ENCODE measurements at places on chromosomes 2 and 18.

DNA sequence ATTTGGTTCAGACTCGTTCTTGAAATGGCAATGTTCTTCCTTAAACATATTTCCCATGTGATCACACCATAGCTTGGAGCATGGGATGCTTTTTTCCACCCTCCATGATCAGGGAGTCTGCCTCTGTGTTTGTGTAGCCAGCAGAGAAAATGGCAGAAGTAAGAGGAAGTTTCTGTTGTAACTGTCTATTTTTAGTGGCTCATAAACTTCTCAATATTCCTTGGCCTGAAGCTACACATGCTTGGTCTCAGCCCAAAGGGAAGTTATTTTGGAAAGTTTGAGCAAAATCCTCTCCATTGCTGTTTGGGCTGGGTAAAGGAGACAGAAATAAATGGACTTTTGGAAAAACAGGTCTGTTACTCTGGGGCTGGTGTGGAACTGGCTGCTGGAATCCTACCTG lies 33.4 kb upstream of the ITGA6 start:
- DNase-seq = no peak

DNA sequence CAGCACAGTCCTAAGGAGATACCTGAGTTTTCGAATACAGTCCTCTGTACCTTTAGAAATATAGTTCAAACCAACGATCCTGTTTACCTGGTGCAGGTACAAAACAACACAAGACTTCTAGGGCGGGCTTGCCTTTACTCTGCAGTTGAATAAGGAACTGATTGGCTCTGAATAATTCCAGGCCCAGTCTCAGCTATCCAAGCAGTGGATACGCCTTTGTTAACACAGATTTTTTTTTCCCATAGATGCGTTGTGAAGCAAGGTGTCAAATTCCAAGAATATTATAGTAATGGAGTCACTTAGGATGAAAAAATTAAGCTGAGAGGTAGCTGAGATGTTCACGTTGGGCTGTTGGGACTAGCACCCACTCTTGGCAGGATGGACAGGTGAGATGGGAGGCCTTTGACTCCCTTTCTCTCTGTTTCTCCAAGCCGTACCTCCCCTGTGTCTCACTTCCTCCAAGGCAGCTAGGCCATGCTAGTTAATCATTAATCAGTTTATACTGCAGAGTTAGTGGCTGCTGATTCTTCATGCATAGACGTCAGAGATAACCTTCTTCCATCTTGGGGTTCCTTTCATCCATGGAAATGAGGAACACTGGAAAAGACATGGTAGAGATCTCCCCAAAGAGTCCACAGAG lies 380.8 kb upstream of the ACVR2A start:
- DNase-seq = no peak

- no peak for DNase-seq
Measured at GRCh38 chr2:180016937-180017336, 9.8 kb upstream of the CWC22 start.

DNA sequence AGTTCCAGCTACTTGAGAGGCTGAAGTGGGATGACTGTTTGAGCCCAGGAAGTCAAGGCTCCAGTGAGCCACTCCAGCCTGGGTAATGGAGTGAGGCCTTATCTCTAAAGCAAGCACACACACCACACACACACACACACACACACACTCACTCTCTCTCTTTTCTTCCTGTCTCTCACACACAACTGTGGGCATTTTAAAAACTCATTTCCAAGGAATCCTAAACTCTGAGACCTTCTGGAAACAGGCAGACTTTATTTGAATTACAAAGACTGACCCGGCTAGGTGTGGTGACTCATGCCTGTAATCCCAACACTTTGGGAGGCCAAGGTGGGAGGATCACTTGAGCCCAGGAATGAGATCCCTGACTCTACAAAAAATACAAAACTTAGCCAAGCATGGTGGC lies 21.3 kb downstream of the WDSUB1 start:
- DNase-seq = no peak

DNA sequence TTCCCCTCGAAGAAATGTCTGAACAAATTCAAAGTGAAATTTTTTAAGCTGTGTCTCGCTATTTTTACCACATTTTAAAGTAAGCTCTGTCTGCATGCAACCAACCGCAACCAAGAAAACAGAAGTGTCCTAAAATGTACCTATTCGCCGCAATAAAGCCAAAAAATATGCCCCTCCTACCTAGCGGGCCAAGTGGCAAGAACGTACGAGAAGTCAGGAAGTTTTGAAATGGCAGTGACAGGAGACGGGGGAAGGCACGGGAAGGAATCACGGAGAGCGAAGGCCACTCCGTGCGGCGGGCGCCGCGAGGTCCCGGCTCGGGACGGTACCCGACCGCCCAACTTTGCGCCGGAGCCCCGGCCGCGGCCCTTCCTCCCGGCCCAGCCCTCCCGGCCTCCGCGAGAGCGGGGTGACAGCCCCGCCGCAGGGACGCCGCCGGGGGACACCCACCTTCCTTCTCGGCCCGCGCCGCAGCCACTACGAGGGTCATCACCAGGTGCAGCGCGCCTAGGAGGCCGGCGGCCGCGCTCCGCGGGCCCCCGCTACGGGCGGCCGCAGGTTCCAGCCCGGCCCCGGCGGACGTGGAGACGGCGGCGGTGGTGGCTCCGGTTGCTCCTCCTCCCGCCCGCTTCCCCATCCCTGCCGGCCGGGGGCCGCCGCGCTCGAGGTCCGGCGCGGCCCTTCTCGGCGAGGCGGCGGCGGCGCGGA lies 568 bp downstream of the TMEM131 start:
- peak; percentile 34 for DNase-seq

- no peak for DNase-seq
Measured at GRCh38 chr2:99878581-99879350, 263.6 kb downstream of the AFF3 start.

GRCh38 chr2:190693533-190694232 lies 44.8 kb downstream of the NAB1 start:
- DNase-seq = no peak

- no peak for DNase-seq
Measured at GRCh38 chr18:57209713-57210106, 62.8 kb downstream of the BOD1L2 start.

DNA sequence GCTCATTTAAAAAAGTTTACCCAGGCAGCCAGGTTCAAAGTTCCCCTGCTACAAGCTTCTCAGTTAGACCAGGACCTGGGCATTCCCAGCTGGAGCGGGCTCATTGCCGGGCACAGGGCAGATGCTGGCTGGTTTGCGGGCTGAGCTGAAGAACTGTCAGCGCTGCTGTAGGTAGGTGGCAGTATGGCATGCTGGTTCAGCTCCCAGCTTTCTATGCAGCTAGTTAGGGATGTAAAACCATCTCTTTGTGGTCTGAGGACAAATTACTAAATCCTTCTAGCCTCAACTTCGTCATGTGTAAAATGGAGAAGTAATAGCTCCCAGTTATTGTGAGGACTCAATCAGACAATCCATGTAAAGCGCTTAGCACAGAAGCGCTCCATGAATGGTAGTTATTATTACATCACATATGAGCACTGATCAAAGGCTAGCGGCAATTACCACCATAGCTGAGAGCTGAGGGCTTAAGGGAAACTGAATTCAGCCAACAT lies 2.4 kb upstream of the LDLRAD4 start:
- no peak for DNase-seq

- DNase-seq = no peak
Measured at GRCh38 chr2:237171396-237171795, 85.7 kb downstream of the COPS8 start.

DNA sequence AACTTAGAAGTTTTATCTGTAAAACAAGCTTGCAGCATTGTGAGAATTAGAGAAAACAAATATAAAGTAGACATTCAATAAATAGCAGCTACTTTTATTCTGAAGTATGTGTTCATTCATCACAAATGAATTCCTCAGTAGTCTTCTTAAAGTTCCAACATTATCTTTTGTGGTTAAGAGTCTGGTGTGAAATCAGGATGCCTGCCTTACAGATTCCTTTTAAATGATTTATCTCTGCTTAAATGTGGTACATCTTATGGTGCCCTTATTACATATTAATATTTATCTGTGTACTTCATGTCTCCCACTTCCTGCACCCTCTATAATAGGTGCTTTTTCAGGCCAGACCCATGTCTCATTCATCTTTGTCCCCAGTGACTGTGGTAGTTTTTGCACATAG lies 595.0 kb downstream of the STK39 start:
- DNase-seq = no peak

DNA sequence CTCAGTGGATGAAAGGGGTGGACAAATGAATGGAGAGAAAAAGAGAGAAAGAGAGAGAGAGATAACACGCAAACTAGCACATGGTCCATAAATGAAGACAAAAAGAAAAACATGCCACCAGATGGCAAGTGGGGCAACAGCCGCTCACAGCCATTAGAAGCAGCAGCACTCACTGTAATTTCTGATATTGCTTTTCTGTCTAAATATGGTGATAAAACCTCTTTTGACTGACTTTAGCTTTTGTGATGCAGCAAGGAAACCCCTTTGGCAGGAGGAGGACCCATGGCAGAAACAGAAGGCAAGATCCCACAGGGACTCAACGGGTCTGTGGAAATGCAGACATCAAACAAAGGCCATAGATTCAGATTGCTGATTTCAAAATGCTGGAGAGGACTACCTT lies 88.0 kb upstream of the CDH20 start:
- no peak for DNase-seq

GRCh38 chr2:54341656-54342055 lies 85.6 kb upstream of the TSPYL6 start:
- DNase-seq = no peak

- no peak for DNase-seq
Measured at GRCh38 chr2:118014492-118014824, 588 bp upstream of the CCDC93 start.

- no peak for DNase-seq
Measured at GRCh38 chr18:57730146-57730545, 73.0 kb downstream of the ATP8B1 start.

DNA sequence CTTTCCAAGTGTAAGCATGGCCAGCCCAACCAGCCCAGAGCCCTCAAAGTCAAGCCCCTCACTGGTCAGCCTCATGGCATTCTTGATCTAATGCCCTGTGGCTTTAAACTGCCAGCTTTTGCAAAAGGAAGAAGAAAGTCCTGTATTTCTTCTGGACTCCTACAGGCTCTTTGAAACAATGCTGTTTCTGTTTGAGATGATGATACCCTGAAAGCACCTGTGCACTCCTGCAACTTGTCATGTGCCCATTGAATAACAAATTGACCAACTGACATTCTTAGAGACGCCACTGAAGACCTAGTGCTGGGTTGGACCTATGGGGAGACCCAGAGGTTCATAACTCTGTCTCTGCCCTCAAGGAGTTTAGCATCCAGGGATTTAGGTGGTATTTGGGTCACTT lies 82.0 kb upstream of the MSH2 start:
- no peak for DNase-seq

- DNase-seq = no peak
Measured at GRCh38 chr2:69847068-69847828, 17.8 kb downstream of the GMCL1 start.

DNA sequence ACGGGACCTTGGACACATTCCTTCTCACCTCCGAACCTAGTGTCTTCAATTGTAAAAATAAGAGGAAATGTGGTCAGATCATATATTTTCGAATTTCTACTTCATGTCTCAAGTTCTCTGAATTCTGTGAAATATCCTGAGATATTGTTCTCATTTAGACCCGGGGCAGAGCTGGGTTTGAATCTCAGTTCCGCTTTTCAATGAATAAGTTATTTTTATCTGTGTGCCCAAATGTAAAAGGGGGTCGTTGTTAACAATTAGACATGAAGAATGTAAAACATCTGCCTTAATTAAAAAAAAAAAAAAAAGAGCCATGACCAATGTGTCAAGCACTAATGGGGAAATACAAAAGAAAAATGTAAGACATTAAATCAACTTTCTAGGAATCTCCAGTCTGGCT lies 48.9 kb upstream of the BCL11A start:
- no peak for DNase-seq

- DNase-seq = no peak
Measured at GRCh38 chr18:49016648-49017539, 66.1 kb upstream of the SMAD7 start.

- DNase-seq = no peak
Measured at GRCh38 chr18:398935-399630, 101.4 kb downstream of the COLEC12 start.

- no peak for DNase-seq
Measured at GRCh38 chr18:55587418-55588110, 428 bp downstream of the TCF4 start.

- no peak for DNase-seq
Measured at GRCh38 chr2:73021371-73022010, 50.0 kb downstream of the SFXN5 start.

DNA sequence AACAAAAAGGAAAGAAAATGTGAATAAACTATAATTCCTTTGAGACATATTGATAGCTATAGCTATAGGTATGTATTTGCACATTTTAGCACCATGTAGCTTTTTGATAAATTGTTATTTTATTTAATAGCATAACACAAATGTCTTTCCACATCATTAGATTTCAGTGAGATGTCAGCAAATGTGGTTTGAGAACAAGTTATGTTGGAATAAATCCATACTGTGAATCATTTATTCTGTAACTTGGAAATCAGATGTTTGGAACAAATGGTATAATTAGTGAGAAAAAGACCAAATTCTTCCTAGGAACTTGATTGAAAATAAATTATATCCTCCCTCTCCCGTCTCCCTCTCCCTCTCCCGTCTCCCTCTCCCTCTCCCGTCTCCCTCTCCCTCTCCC lies 62.8 kb downstream of the NABP1 start:
- no peak for DNase-seq

DNA sequence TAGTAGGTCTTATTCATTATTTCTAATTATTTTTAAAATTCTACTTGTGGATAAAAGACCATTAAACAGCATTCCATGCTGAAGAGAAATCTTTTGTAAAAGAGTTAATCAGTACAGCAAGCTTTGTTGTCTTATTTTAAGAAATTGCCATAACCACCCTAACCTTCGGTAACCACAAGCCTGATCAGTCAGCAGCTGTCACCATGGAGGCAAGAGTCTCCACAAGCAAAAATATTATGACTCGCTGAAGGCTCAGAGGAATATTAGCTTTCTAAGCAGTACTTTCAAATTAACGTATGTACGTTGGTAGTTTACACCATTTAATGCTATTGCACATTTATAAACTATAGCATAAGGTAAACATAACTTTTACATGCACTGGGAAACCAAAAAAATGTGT lies 650.5 kb upstream of the LINC00305 start:
- DNase-seq = no peak

GRCh38 chr18:45621061-45621511 lies 5.8 kb downstream of the SLC14A2 start:
- DNase-seq = no peak

DNA sequence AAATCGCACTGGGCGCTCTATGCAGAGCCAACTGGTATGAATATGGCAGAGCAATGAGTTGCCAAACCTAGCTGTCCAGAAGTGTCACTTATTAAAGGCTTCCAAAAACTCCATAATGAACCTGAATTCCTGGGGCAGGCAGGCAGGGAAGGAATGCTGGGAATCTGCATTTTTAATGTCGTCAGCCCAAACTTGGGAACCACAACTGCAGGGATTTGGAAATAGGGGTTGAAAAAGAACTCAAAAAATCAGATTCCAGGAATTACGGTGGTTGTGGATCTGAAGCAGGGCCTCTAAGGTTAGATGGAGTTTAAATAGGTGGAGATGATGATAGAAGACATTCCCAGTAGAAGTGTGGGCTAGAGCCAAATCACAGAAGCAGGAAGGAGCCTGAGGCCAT lies 15.0 kb downstream of the NCKAP5 start:
- DNase-seq = no peak

GRCh38 chr2:218036371-218036770 lies 32.7 kb upstream of the RUFY4 start:
- no peak for DNase-seq

GRCh38 chr18:74906184-74906583 lies 302.8 kb downstream of the PTGR3 start:
- DNase-seq = no peak

Data from stimulated activated CD8-positive, alpha-beta memory T cell treated with anti-CD3 and anti-CD28 coated beads, Interleukin-12 subunit alpha, Interleukin-12 subunit beta, amount 100 ng/mL, for 4 hours (primary cell).